Natural killer cell (primary cell): ENCODE measurements at places on chromosomes 3 and 15. TPM values are rescaled to one million over a fixed set of nuclear protein-coding genes. Genes with fewer than 3 reads are reported as not detected.

DNA sequence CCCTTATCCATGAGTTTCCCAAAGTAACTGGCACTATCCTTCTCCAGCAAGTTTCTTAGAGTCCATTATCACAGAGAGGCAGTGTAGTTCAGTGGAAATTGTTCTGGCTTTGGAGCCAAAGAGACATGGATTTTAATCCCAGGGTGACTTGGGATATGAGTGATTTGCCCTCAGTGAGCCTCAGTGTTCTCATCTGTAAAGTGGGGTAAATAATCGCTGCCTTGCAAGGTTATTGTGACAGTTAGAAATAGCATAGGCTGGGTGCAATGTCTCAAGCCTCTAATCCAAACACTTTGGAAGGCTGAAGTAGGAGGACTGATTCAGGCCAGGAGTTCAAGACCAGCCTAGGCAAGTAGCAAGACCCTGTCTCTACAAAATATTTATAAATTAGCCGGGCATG is 30.0 kb downstream of the DAPK2 start:
- H3K27ac ChIP-seq: no peak overlapping the region
- H3K36me3 ChIP-seq: no peaks in the 10 kb centered on the region
- no peak for DNase-seq
- peaks cover 2% of the 10 kb centered on the region for H3K4me1 ChIP-seq
- H3K4me3 ChIP-seq: no peak overlapping the region

DNA sequence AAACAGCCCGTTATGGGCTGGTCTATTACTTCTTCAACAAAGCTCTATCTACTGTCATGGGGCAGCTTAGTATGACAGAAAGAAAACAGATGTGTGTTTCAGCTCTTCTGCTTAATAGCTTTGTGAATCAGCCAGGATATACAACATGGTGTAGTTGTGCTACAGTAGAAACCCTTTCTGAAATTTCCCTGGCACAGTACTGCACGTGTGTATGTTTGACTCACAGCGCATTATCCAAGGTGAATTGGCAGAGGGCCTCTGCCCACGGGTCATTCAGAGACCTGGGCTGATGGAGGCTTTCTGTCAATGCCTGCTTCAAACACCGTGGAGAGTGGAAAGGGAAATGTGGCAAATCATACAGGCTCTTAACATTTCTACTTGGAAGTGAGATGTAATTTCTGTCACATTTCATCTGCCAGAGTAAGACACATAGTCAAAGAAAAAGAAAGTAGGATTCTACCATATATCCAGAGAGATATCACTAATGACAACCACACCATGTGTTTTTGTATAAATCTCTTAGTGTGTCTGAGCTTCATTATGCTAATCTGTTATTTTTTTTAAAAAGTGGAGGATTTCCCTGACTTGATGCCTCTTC is 505.1 kb downstream of the CNTN4 start:
- no peak overlapping the region for H3K4me3 ChIP-seq
- no peaks in the 10 kb centered on the region for H3K27me3 ChIP-seq
- no peak for DNase-seq
- no peak overlapping the region for H3K27ac ChIP-seq

DNA sequence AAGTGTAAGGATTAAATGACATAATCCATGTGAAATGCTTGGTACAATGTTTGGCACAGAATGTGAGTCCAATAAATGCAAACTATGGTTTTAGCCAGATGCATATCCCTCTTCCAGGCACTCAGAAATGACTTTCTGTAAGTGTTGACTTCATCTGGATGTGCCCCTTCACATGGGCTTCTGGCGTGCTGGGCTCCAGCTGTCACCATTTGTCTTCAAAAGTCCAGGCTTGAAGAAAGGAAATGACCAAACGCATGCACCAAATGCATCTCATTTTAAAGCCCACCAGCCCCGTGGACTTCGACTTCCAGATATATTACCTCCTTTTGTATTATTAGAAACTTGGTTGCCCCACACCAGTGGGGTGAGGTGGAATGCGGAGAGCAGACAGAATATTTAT is 23.7 kb downstream of the CRYGS start:
- no peak overlapping the region for H3K27ac ChIP-seq
- H3K4me1 ChIP-seq: peaks cover 57% of the 10 kb centered on the region
- H3K36me3 ChIP-seq: no peaks in the 10 kb centered on the region
- no peak overlapping the region for H3K4me3 ChIP-seq
- no peak for DNase-seq

DNA sequence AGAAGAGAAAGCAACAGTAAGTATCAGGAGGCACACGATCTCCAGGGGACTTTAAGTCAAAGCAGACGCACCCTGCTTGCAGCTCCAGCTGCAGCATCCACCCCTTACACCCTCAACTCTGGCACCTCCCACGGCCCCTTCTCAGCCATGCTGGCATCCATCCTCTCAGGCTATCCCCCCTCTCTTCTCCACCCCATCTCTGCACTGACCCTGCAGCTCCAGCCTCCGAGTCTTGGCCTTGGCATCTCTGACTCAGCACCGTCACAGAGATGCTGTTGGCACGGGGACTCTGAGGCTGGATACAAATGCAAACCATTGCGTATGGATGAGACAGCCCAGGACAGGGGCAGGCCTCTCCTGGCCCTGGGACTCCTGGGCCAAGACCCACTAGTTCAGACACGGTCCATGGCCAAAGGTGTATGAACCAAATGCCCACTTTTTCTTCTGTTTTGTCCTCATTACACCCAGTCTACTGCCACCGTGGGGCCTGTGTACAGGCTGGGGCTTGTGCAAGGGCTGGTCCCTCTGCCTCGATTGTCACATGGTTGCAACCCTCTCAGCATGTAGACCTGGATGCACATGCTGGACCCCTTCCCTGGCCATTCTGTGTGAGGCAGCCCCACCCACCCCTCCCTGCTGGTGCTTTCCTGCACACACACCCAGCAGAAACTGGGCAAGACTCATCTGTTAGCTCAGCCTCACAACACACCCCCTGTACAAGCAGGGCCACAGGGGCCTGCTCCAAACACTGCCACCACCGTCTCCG is 18.7 kb upstream of the ZXDC start:
- no peaks in the 10 kb centered on the region for H3K27me3 ChIP-seq
- DNase-seq: no peak
- no peak overlapping the region for H3K27ac ChIP-seq
- no peaks in the 10 kb centered on the region for H3K4me1 ChIP-seq
- no peak overlapping the region for H3K4me3 ChIP-seq
- H3K36me3 ChIP-seq: no peaks in the 10 kb centered on the region

- DNase-seq: no peak
- no peaks in the 10 kb centered on the region for H3K27me3 ChIP-seq
- no peak overlapping the region for H3K27ac ChIP-seq
These were observed 156.2 kb downstream of the CLSTN2 start for GRCh38 chr3:140091143-140091542.

- H3K4me3 ChIP-seq: no peak overlapping the region
- H3K27ac ChIP-seq: no peak overlapping the region
- no peak for DNase-seq
- H3K36me3 ChIP-seq: no peaks in the 10 kb centered on the region
- peaks cover 5% of the 10 kb centered on the region for H3K27me3 ChIP-seq
These were observed 123.5 kb downstream of the NUP210 start for GRCh38 chr3:13296662-13297061.

DNA sequence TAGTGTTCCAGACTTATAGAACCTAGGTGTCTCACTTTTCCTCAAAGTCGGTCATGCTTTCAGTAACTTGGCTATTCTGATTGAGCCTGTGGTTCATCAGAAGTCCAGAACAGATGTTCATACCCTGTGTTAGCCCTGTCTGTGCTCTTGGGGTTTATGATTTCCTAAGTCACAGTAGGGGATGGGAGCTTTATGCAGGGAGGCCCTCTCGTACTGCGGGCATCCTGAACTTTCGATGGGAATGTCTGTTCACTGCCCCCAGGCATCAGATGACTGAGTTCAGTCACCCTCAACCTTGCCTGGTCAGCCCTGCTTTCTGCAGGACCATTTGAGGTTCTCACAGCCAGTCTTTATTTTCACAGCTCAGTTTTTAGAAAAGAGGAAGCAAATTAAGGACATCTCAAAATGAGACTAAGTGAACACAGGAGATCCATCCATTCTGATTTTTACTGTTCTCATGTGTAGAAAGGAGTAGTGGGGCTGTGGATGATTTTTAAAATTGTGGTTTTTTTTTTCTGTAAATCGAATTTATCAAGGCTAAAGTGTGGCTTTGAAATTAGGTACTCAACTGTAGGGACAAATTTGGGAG is 71.3 kb downstream of the CMTM8 start:
- H3K27ac ChIP-seq: no peak overlapping the region
- H3K27me3 ChIP-seq: no peaks in the 10 kb centered on the region
- no peak overlapping the region for H3K4me3 ChIP-seq
- no peak for DNase-seq

GRCh38 chr3:44510000-44510368 is 32.5 kb upstream of the ZNF445 start:
- DNase-seq: peak; percentile 56
- peak overlapping the region; percentile 94 for H3K4me3 ChIP-seq
- peak overlapping the region; percentile 75 for H3K27ac ChIP-seq
- H3K27me3 ChIP-seq: no peaks in the 10 kb centered on the region
- H3K36me3 ChIP-seq: no peaks in the 10 kb centered on the region
- H3K4me1 ChIP-seq: peaks cover 19% of the 10 kb centered on the region

GRCh38 chr3:63557912-63558311 is 94.6 kb upstream of the SNTN start:
- H3K4me3 ChIP-seq: no peak overlapping the region
- no peak overlapping the region for H3K27ac ChIP-seq
- H3K36me3 ChIP-seq: no peaks in the 10 kb centered on the region
- no peaks in the 10 kb centered on the region for H3K4me1 ChIP-seq
- DNase-seq: no peak

DNA sequence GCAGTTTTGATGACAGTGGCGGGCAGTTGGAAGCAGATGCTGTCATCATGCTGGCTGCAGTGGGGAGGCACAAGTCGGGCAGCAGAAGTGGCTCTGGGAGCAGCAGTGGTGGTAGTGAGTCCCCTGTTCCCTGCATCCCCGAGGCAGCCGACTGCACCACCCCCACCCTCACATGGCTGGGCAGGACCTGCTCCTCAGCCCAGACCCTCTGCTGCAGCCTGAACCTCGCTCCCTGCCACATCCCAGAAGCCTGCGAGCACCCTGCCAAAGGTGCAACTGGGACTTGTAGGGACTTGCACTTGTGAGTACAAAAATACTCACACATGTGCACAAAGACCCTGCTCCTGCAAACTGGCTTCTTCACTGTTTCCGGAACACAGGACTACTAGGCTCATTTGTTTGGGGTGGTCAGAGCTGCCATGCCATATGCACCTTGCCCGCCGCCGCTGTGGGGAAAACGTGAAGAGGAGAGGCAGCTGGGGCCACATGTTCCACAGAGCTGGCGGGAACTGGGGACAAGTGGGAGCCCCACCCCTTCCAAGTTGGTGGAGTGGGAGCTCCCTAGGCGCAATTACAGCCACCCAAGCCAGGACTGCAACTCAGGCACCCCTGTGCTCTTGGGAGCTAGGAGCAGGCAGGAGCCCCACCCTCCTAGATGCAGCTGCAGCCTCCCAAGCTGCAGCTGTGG is 2.2 kb downstream of the JMJD7 start:
- H3K27me3 ChIP-seq: no peaks in the 10 kb centered on the region
- no peak overlapping the region for H3K27ac ChIP-seq
- DNase-seq: no peak
- H3K4me1 ChIP-seq: peaks cover 38% of the 10 kb centered on the region
- H3K4me3 ChIP-seq: no peak overlapping the region
- H3K36me3 ChIP-seq: peaks cover 3% of the 10 kb centered on the region

GRCh38 chr15:41966414-41966812 is 5.9 kb downstream of the EHD4 start:
- H3K27ac ChIP-seq: no peak overlapping the region
- H3K4me1 ChIP-seq: peaks cover 29% of the 10 kb centered on the region
- DNase-seq: no peak
- no peaks in the 10 kb centered on the region for H3K36me3 ChIP-seq
- no peaks in the 10 kb centered on the region for H3K27me3 ChIP-seq

DNA sequence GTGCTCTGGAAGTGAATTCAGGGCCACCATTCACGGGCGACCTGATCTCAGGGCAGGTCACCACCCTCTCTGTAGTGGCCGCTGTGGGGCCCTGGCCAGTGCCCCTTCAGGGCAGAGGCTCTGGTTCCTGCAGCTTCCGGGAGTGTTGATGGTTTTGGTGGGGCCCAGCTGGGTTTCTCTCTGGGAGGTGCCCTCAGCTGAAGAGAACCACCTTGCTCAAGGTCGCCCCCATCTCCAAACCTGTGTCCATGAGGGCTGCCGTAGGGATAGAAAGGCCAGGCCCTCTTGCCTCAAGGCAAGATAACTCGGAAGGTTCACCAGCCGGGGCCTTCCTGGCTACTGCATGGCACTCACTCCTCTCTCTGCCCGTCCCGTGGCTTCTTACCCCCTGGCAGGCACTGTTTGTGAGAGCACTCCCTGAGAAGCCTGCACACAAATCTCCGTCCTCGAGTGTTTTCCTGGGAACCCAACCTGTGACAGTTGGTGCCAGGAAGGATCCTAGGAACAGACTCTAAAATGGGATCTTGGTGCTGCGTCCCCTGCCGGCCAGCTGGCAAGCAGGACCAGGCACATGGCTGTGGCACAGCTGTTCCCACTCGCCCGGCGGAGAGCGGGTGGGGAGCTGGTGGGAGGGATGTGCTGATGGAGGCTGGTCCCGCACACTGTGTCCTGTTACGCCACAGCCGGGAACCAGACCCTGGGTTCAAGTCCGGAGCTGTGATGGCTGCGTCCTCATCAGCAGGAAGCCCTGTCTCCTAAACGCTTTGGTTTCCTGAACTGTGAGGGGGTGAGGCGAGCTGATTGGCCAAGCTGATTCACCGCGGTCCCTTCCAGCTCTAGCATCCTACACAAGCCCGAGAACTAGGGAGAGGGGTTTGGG is 23.2 kb upstream of the PIGZ start:
- H3K36me3 ChIP-seq: no peaks in the 10 kb centered on the region
- DNase-seq: no peak
- no peak overlapping the region for H3K27ac ChIP-seq
- H3K27me3 ChIP-seq: no peaks in the 10 kb centered on the region
- H3K4me1 ChIP-seq: no peaks in the 10 kb centered on the region

- no peak overlapping the region for H3K27ac ChIP-seq
- no peaks in the 10 kb centered on the region for H3K36me3 ChIP-seq
- no peaks in the 10 kb centered on the region for H3K27me3 ChIP-seq
- H3K4me1 ChIP-seq: no peaks in the 10 kb centered on the region
- no peak overlapping the region for H3K4me3 ChIP-seq
- DNase-seq: no peak
These were observed 168.3 kb upstream of the TSC22D2 start for GRCh38 chr3:150239766-150240165.

DNA sequence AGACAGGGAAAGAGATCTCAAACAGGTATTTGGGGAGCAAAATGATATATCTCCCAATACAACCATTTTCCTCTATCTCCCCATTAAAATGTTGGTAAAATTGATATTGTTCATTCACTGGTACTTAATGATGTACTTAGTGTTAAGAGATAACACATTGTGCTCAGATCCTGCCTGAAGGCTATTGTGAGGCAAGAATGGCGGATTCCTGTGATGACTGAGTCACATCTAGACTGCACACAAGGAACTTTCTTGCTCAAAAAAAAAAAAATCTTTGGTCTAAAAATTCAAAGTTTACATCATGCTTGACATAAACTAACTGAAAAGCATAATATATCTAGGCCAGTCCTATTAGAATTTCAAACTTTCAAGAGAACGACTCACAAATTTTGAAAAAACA is 171.1 kb upstream of the TTC14 start:
- no peak overlapping the region for H3K27ac ChIP-seq
- H3K4me3 ChIP-seq: no peak overlapping the region
- no peaks in the 10 kb centered on the region for H3K4me1 ChIP-seq
- H3K36me3 ChIP-seq: no peaks in the 10 kb centered on the region
- no peaks in the 10 kb centered on the region for H3K27me3 ChIP-seq
- no peak for DNase-seq

The SLC7A14 gene
- not detected for total RNA-seq

The DLEC1 gene
- total RNA-seq: 7.5 TPM

The ERICH6 gene
- total RNA-seq: 0.35 TPM

The TAGLN3 gene
- total RNA-seq: not detected

The GOLGA6B gene
- 1.1 TPM for total RNA-seq

The TASOR gene
- total RNA-seq: 73.5 TPM

The FILIP1L gene
- not detected for total RNA-seq

The HDDC3 gene
- total RNA-seq: 11.2 TPM
